ENCODE measurements at places on chromosomes 2 and 18.

DNA sequence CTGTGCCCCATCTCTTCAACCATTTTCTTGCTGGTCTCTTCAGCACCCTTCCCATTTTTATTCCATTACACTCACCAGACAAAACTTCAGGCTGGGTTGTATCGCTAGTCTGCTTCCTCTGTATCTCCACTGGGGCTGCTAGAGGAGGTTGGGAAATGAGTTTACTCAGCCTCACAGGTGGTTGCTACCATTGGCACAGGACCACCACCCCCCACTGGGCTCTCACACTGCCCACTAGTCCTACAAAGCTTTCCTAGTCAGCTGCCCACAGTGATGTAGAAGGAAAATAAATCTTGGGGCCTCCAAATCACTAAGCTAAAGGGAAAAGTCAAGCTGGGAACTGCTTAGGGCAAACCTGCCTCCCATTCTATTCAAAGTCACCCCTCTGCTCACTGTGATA, 12.3 kb upstream of the IL1B start:
- no peak for DNase-seq

DNA sequence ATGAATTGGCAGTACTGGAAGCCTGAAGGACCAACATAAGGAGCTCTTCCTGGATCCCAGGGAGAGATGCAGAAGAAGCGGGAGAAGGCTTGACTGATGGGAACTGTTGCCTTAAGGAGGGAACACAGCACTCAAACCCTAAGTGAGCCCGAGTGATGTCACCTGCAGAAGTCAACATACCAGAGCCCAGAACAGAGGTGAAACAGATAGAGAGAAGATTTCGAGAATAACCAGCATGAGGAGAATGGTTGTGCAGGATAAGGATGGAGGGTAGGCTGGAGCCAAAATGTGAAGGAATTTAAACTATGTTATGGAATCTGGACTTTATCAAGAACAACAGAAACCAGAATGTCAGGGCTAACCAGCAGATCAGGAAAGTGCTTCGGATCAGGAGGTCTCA, 463.1 kb upstream of the DDX18 start:
- DNase-seq, result no peak

GRCh38 chr2:214536625-214537024, 125.8 kb downstream of the VWC2L start:
- no peak for DNase-seq

DNA sequence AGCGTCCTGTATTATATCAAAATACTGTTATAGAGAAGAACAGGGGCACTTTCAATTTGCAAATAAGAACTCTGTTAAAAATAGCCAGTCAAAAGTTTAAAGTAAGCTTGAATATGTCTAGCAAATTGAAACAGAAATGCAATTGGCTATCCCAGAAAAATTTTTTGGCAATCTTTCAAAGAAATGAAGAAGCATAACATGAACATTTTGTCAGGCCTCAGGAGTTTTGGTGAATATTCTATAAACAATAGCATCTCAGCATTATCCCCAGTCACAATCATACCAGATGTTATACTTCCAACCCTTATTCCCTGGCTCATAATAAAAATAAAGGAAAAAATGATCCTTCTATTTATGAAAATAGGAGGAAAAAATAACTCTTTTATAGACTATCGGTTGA, 252.4 kb downstream of the GRB14 start:
- DNase-seq, result no peak

- no peak for DNase-seq
Measured at GRCh38 chr2:43754180-43754579, 19.7 kb upstream of the DYNC2LI1 start.

- no peak for DNase-seq
Measured at GRCh38 chr2:26541401-26542193, 63.7 kb upstream of the OTOF start.

DNA sequence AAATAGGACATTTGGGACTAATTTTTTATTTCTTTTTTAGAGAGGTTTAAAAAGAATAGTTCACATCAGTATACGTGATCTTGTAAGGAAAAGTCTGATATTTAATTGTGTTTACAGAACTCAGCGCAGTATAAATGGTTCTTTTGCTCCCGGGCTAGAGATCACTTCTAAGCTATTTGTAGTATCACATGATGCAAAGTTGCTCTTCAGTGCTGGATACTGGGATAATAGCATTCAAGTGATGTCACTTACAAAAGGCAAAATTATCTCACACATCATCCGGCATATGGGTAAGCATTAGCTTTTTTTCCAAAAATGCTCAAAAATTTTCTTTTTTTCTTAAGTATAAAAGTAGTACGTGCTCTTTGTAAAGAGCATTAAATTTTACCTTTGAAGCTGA, 37.4 kb upstream of the CYP20A1 start:
- no peak for DNase-seq

GRCh38 chr18:37720663-37721062, 155.1 kb upstream of the CELF4 start:
- DNase-seq, result no peak

GRCh38 chr2:43894743-43895142, 56.0 kb downstream of the ABCG8 start:
- DNase-seq, result no peak
